ENCODE measurements at places on chromosomes 12 and 14.

DNA sequence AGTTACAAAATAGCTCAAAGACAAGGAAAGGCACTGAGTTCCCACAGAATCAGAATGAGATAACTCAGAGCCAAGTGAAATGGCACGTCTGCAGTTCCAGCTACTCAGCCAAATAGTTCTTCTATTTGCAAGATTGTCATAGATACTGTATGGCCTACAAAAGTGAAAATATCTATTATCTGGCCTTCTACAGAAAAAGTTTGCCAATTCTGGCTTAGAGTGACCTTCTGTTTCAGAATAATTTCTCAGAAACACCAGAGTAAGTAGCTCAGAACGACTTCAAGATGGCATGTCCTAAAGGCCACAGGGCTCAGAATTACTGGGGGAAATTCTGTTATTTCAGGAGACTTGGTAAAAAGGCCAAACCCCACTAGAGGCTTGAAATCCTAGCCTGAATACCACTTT lies 10.7 kb upstream of the RTRAF start:
- peak; percentile 5 for DNase-seq

DNA sequence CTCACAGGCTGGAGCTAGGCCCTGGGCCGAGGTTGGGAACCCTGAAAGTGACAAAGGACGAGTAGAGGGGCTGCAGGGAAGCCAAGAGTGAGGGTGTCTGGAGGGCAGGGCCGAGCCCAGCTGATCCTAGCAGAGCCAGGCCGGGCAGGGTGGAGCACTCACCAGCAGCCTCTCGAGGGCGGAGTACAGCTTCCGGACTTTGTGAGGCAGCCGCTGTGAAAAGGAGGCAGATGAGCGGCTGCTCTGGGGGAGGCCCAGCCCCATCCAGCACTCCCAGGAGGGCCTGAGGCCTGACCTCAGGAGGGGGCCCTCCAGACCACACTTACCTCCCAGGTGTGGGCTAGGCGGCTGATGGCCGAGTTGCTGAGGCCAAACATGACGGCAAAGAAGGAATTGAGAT lies 14.7 kb upstream of the ENDOU start:
- DNase-seq, result no peak

DNA sequence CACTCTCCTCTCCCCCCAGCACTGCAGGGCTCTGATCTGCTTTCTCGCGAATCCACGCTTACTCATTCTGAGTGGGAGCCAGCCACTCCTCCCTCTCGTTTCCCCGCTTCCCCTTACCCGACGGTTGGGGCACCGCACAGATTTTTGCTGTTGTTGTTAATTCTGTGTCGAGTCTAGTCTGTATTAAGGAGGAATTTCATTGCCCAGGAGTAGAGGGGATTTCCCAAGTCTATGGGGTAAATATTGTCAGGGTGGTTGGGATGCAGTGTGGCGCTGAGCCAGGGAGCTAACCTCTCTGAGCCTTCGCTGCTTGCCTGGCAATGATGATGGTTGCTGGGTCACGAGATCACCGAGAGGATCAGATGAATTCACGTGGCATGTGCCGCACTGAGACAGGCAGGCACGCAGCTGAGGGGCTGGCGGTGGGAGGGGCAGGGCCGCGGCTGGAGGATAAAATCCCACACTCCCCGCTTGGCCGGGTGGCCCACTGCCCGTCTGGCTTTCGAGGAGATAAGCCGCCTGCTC lies 18.5 kb downstream of the NCOR2 start:
- DNase-seq, result no peak

DNA sequence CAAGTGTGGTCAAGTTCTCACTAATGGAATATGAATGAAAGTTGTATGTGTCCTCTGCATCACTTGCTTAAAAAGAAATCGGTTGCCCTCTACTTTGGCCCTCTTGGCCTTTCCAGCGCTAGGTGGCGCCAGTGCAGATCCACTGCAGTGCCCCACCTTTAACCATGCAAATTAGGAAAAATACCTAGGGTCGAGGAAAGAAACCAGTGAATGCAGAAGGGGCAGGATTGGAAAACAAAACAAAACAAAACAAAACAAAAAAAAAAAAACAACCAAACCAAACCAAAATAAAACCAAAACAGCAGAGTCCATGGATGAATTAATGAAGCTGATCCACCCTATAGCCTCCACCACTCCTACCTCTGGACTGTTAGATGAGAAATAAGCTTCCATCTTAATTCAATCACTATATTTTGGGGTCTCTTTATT lies 12.9 kb upstream of the NEMF start:
- DNase-seq, result peak; percentile 75

- no peak for DNase-seq
These were observed 57.8 kb downstream of the LIN52 start for GRCh38 chr14:74142523-74142922.

GRCh38 chr12:122013791-122014590 lies 7.7 kb upstream of the BCL7A start:
- no peak for DNase-seq

GRCh38 chr12:3012786-3013185 lies 53.6 kb downstream of the TEAD4 start:
- no peak for DNase-seq

GRCh38 chr14:101839236-101839635 lies 77.7 kb downstream of the PPP2R5C start:
- DNase-seq, result peak; percentile 24

DNA sequence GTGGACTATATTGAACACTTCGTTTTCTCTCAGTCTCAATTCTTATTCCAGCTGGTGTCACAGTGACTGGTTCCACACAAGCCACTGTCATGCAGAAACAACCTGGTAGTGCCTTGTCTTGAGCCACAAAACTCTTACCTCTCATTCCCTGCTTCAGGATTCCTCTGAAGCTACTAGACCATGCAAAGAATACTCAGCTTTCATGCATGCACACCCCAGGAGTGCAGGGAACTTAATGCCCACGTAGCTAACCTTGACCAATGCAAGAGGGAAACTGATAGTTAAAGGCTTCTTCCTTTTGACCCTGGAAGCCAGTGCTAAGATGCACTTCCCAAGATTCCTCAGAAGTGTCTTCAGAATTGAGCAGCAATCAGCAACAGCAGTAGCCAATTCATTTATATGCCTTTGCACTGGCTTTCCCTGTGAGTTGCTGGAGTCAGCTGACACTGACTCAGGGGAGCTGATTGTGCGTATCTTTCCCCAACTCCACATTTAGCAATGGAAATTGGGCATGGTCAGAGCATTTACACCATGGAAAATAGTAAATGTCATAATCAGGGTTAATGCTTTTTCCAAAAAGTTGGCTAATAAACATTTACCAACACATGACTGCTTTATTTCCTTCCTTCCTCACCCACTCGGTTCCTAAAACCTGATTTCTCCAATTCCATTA lies 113.6 kb upstream of the SLC35F4 start:
- no peak for DNase-seq

DNA sequence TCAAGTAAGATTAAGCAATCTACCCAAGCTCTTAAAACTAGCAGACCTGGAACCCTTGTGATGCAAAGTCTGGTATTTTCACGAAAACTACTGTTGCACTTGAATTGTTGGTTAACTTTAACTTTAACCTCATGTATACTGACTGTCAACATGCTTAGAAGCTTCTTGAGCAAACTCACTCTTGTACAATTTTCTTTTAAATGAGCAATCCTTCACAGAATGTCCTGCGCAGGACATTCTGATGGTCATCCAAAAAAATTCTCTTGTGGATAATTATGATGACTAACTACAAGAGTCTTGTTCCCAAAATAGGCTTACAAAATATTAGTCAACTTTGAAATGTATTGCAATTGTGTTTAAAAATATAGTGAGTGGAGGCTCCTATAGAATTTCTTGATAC lies 54.0 kb upstream of the PDE3A start:
- no peak for DNase-seq

GRCh38 chr12:65025136-65025535 lies 96.0 kb downstream of the WIF1 start:
- no peak for DNase-seq

GRCh38 chr14:100173353-100173752 lies 13.9 kb upstream of the DEGS2 start:
- DNase-seq, result no peak

Data from common myeloid progenitor, CD34-positive (primary cell).